ENCODE measurements at places on chromosomes 2 and 18.

GRCh38 chr2:44442019-44442418, 80.3 kb downstream of the CAMKMT start:
- no peak for DNase-seq

GRCh38 chr18:39624961-39625360, 2059.4 kb upstream of the CELF4 start:
- no peak for DNase-seq

DNA sequence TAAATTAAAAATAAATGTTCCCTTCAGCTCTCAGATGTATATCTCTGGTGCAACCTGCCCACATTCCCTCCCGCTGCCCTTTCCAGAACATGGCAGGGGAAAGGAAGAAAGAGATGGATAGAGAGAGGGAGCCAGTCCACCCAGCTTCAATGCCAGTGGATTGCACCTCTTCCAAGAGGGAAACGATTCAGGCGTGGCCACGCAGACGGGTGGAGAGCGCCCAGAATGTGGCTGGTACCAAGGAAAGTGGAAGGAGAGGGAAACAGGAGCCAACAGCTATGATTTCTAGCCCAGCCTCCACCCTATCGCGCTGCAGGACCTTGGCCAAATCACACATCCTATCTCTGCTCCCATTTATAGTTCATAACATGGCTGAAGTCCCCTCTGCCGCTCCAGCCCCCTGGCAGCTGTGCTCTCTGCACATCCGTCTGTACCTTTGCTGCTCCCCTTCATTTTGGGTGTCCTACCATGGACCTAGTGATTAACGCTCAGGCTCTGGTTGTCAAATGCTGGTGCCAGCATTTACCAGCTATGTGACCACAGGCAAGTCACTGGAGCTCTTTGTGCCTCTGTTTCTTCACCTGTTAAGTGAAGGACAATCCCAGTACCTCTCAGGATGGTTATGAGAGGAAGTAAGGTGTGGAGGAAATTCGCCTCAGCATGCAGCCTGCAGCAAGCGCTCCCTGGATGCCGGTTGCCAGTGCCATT, 66.5 kb downstream of the SFXN5 start:
- no peak for DNase-seq

DNA sequence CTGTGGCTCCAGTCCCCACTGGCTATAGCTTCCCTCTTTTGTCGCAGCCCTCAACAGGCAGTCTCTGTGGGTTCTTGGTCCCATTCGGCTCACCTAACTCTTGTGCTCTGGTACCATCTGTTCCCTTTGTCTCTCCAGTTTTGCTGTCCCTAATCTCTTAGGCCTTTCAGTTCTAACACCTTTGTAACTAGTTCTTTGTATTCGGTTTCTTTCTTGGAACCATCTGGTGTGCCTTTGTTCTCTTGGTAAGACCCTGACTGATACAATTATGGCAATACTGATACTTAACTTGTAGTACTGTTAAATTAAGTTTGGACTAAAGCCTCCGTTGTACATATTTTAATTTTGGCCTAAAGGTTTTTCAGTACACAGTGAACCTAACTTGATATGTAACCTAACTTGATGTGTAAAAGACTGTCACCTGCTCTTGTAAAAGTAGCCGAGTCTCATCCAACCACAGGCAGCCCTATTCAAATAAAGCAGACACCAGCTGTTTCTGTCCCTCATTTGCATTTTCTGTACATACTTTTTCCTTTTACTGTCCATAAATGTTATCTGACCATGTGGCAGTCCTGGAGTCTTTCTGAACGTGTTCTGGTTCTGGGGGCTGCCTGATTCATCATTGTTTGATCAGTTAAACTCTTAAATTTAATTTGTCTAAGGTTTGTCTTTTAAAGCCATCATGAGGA, 4.8 kb upstream of the MRPL44 start:
- DNase-seq = peak; percentile 96

DNA sequence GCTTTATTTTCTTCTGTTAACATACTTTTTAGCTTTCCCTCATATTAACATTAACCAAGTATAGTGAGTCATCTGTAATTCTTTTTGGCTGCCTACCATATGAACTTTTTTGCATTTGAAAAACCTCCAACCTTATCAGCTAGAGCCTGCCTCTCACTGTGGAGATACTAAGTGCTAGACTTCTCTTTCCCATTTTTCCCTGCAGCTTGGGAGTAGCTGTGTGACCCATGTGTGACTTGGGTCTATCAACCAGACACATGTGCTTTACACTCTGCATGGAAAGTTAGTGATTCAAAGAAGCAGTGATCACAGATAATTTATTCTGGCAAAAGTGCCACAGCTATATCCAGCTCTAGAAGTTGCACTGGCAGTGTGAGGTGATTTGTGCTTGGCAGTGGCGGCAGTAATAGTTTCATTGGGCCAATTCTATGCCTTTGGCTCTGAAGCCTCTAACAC, 36.3 kb downstream of the PREPL start:
- DNase-seq = no peak

DNA sequence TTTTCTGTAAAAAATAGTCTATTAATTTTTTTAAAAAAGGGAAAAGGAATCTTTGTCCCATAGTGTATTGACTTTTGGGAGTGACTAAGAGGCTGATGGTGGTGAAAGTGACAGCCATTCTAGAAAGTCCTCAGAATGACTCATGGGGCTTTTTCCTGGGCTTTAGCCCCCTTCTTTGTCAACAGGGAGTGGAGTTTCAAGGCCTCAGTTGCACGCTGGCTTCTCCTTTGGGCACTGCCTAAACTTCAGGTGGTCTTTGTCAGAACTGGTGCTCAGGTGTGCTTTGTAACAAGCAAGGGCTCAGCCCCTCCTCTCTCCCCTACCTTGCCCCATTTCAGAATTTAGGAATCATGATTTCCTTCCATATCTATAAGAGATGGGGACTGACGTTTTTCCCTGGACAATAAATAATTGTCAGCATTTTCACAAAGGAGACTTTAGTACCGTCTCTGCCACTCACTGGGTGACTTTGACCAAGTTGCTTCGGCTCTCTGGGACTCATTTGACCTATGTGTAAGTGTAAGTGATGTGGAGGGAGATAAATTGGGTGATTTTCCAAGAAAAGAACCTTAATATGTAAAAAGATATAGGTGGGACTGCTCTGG, 61.2 kb upstream of the IGFBP2 start:
- no peak for DNase-seq

GRCh38 chr2:25230198-25230947, 62.0 kb upstream of the POMC start:
- DNase-seq = peak; percentile 46

DNA sequence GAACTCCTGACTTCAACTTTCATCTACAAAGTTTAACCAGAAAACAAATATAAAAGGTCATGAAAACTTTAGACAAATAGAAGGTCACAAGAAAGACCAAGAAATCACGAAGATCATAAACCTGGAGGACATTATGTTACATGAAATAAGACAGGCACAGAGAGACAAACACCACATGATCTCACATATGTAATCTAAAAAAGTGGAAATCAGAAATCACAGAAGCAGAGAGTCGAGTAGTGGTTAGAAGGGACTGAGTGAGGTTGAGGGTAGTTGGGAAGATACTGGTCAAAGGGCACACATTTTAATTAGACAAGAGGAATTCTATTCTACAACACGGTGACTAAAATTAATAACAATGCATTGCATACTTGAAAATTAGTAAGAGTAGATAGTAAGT, 1.4 kb downstream of the GCFC2 start:
- peak; percentile 29 for DNase-seq

GRCh38 chr2:105643405-105644173, 101.1 kb upstream of the NCK2 start:
- no peak for DNase-seq

- no peak for DNase-seq
Measured at GRCh38 chr2:75030218-75031009, 72.0 kb downstream of the POLE4 start.

GRCh38 chr2:177585234-177585863, 192.8 kb downstream of the AGPS start:
- DNase-seq = peak; percentile 64

DNA sequence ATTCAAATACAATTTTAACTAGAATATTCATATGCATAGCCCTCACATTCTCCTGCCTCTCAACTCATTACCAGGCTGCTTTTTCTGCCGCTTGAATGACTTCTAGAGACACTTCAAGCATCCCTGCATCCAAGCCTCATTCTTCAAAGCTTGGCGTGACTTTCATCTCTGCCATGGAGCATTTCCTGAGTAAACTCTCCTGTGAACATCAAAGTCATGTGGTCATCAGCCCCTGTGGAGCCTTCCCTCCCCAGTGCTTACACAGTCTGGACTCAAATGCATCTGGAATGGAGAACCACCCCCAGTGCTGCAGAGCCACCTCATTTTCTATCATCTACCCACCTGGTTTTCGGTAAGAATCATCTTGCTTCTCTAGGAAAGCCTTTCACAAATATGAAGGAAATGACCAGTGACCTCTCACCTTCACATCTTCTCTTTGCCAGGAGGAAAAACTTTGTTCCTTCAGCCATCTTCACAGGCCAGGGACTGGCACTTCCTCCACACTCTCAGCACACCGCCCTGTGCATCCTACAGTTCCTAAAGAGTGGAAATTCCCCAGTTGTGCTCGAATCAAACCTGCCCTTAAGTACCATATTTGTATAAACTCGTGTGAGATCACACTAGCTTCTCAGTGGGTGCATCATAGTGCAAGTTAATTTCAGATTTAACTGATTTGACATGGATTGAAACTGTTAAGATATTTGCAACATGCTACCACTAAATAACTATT, 116.4 kb downstream of the COL6A3 start:
- no peak for DNase-seq

DNA sequence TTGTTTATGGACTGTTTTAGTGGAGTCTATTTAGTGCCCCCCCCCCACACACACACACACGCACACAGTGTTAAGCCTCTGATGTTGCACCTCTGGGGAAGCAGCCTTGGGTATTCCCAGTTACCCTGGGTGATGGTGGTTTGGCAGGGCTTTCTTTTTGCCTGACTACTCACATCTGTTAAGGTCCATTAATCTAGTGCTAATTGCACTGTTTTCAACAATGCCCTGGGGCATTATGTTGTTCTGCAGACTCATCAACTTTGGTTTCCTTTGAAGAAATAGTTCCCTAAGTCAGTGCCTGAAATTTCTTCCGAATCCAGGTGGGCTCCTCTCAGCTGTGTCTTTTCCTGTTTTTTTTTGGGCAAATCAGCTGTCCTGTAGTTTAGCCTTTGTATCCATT, 34.7 kb downstream of the SPOPL start:
- DNase-seq = no peak

- no peak for DNase-seq
Measured at GRCh38 chr2:232396683-232397082, 10.0 kb upstream of the ALPG start.

GRCh38 chr18:75132931-75133525, 75.9 kb downstream of the PTGR3 start:
- no peak for DNase-seq

DNA sequence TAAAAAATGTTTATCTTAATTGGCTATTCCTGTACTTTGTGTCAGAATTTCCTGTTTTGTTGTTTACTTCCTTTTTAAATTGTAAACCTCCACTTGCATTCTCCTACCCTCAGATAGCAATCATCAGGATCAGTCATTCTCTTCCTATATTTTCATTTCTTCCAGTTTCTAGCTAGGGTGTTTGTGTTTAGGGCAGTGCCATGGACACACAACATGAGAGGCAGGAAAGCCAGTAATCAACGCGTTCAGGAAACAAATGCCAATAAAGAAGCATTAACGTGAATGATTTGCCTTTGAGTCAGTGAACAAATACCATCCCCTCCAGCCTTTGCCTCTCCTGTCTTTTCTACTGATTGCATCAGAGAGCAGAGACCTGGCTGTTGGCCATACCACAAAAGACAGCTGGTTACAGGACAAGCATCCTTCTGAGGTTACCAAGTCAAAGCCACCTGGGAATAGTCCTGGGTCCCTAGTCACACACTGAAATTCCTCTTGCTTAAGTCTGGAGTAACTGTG, 56.7 kb upstream of the FHL2 start:
- DNase-seq = no peak

DNA sequence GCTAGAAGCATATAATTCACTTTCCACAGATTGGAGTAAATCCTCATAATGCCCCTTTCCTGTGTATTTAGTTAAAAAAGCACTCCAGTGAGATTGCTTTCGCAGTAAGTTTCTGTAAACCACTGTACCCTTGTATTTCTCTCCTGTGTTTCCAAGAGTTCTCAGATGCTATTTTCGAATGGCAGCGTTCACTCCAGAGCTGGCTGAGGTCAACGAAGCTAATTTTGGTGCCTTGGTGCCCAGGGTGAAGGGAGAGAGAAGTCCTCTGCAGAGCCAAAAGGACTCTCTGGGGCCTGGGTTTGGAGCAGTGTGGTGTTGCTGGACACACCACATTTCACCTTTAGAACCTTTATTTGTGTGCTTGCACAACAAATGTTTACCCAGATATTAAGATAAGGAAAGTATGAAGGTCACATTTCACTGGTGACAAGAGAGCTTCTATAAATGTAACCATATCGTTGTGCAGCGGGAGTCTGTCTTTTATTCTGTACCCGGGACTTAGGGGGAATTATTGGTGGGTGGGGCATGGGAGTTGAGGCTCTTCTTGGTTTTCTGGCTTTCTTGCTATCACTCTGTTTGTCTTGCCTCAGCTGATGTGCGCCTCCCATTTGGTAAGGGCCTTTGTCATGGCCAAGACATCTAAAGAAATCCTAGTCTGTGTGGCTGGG, 9.9 kb downstream of the EPAS1 start:
- DNase-seq = no peak

GRCh38 chr2:200797242-200797770, 14.4 kb upstream of the BZW1 start:
- no peak for DNase-seq

DNA sequence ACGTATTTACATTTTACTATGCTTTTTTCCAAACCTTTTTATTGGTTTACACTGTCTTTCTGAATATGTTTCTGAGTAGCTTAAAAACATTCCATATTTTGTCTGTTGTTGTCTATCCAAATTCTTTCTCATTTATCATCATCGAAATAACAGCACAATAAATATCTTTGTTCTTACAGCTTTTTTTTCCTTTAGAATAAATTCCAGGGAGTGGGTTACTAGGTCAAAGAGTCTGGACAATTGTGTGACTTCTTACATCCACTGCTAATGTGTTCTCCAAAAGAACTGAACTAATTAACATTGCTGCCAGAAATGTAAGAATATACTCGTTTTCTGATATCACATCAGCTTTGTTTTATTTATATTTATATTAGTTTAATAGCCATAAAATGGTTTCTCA, 59.4 kb downstream of the ANKRD44 start:
- no peak for DNase-seq

- DNase-seq = peak; percentile 31
Measured at GRCh38 chr2:172096626-172097547, 5.8 kb downstream of the DLX2 start.
